Activated naive CD4-positive, alpha-beta T cell treated with anti-CD3 and anti-CD28 coated beads for 36 hours (primary cell): ENCODE measurements at places on chromosomes 4 and X. TPM values are rescaled to one million over a fixed set of nuclear protein-coding genes. Genes with fewer than 3 reads are reported as not detected.
A peak's percentile ranks its signal among the peaks of the same experiment; 100 is the strongest.

DNA sequence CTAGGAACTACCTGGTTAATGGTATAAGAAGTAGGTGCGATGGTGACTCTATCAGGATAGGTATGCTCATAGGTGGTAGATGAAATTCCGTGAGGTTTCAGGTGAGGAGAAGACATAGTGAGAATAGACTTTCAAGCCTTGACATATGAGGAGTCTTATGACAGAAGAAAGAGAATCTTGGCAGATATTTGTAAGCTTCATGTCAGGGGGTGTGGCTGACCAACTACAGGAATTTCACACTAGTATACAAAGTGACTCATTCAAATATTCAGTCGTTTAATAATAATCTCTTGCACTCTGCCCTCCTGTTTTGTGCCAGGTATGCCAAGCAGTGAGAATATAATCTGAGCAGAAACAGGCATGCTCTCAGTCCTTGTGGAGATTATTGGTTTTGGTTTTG, 22.8 kb downstream of the PACRGL start:
- DNase-seq: no peak
- H3K4me3 ChIP-seq: no peak overlapping the region
- no peaks in the 10 kb centered on the region for H3K27me3 ChIP-seq
- no peaks in the 10 kb centered on the region for H3K4me1 ChIP-seq
- H3K36me3 ChIP-seq: peaks cover 77% of the 10 kb centered on the region
- no peak overlapping the region for H3K27ac ChIP-seq

DNA sequence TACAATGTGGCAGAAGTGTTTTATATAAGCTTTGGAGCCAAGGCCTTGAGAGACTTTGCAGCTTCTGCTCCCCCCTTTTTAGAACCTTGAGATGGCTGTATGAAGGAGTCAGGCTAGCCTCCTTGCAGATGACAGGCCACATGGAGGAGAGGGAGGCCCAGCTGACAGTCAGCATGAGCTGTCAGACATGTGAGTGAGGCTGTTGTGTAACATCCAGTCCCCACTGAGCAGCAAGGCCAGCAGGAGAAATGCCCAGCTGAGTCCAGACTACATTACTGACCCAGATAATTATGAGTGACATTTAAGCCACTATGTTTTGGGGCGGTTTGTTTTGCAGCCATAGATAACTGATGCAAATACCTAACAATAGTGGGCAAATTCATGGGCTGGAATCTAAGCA, 515.3 kb upstream of the ARX start:
- no peaks in the 10 kb centered on the region for H3K4me1 ChIP-seq
- DNase-seq: no peak
- H3K27ac ChIP-seq: no peak overlapping the region
- no peaks in the 10 kb centered on the region for H3K27me3 ChIP-seq
- no peak overlapping the region for H3K4me3 ChIP-seq
- H3K36me3 ChIP-seq: no peaks in the 10 kb centered on the region

DNA sequence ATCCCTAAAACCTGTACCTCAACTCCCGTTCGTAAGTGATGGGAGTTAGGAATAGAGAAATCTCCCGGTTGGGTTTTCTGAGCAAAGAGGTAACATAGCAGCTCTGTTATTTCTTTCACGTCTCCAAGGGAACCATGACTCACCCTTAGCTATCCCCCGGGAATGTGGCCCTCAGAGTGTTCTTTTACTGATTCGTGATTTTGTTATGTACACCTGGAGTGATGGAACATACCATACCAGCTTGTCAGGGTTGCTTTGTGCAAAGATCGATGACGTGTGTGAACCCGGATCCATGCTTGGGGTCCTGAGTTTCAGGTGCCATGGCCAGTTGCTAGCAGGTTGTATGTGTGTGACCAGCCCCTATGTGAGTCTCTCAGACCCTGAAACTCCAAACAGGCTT, 52.6 kb downstream of the HPRT1 start:
- H3K4me1 ChIP-seq: no peaks in the 10 kb centered on the region
- H3K27ac ChIP-seq: no peak overlapping the region
- no peaks in the 10 kb centered on the region for H3K27me3 ChIP-seq
- DNase-seq: no peak
- H3K4me3 ChIP-seq: no peak overlapping the region
- H3K36me3 ChIP-seq: peaks cover 11% of the 10 kb centered on the region

DNA sequence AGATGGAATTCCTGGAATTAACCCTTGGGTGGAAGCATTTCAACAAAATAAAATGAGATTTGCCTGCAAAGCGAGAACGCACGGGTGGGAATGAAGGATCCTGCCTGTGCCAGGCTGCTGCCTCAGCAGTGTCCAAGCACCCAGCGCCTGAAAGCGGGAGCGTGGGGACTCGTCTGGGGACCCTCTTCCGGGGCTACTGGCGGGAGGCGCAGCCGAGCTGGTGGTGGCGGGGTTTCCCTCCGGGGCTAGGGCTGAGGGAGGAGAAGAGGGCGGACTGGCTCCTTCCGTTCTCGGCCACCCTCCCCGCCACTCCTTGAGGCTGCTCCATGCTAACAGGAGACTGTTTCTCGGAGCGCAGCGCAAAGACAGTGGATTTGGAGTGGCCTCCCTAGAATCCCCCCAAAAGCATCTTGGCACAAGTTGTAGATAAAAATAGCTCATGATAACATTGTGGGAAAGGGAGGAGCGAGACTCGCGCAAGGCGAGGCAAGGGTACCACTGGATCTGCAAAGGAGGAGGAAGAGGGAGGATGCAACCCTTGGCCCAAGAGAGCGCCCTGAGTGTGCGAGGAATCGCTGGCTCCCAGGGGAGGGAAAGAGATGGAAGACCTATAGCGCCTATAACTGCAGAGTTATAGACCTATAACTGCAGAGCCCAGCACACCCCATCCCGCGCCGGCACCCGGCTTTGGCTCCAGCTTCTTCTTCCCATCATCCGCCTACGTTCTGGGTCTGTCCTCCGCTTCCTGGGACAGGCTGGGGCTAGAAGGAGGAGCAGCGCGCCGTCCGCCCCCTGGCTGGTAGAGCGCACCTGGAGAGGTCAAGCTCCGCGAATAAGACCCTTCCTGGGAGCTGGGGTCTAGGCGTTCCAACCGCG, 1.3 kb downstream of the HS3ST1 start:
- peak overlapping the region; percentile 63 for H3K4me3 ChIP-seq
- no peak for DNase-seq
- no peak overlapping the region for H3K27ac ChIP-seq

DNA sequence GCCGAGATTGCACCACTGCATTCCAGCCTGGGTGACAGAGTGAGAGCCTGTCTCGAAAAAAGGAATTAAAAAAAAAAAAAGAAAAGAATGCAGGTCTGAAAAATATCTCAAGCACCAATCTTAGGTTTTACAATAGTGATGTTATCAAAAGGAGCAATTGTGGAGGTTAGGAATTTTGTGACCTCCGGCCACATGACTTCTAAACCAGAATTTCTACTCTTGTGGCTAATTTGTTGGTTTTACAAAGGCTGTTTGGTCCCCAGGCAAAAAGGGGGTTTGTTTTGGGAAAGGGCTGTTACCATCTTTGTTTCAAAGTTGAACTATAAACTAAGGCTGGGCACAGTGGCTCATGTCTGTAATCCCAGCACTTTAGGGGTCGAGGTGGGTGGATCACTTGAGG, 15.4 kb upstream of the ZNF41 start:
- H3K4me3 ChIP-seq: no peak overlapping the region
- H3K4me1 ChIP-seq: no peaks in the 10 kb centered on the region

DNA sequence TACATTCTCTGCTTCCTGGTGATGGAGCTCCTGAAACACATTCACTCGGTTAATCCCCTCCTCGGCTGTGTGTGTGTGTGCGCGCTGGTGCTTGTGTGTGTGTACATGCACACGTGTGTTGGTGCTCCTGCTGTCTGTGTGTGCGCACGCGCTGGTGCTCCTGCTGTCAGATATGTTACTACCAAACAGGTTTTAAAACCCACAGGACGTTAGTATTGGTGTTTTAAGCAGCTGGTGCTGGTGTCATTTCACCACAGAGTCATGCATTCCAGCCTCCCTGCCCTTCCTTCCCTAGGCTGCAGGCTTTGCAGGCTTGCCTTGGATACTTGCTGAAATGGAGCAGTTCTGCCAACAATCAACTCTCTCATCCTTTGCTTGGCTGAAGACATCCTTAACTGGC, 48.1 kb upstream of the CPLX1 start:
- peaks cover 41% of the 10 kb centered on the region for H3K36me3 ChIP-seq
- no peak for DNase-seq
- peaks cover 12% of the 10 kb centered on the region for H3K4me1 ChIP-seq

DNA sequence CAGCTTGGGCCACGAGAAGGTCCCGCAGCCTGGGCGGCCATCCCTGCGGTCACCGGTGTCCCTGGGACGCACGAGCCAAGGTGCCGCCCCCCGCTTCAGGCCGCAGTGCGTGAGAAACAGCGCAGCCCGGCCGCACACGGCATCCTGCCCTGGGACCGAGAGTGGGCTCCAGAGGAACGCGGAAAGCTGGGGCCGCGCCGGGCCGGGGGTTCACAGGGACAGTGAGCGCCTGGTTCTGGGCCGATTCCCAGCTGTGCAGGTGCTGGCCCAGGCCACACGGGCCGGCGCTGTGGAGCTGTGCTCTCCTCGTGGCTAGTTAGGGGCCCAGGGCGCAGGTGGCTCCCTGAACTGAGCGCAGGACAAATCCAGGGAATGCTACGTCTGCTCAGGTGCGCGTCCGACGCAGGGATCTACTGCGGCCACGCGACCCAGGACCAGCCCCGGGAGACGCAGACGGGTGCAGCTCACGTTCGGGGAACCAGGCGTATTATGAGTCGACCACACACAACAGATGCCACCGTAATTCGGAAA, 25.8 kb upstream of the GTPBP6 start:
- H3K4me3 ChIP-seq: no peak overlapping the region
- H3K27ac ChIP-seq: no peak overlapping the region
- peaks cover 9% of the 10 kb centered on the region for H3K36me3 ChIP-seq
- no peaks in the 10 kb centered on the region for H3K27me3 ChIP-seq
- no peak for DNase-seq

DNA sequence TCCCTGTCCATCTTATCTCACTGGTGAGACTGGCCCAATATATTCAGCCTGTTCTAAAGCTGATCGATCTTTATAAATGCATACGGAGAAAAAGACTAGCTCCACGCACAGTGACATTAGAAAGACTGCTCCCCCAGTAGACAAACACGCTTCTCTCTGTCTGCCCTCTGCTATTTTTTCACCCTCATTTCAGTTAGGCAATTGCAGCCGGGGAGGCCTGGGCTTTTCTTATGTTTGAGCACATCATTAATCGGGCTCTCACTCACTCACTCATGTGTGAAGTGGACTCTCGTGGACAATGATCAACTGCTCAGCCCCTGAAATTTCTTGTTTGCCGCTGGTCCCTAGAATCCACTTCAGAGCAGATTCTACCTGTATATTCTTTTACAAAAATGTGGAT, 824.7 kb upstream of the TENM3 start:
- no peaks in the 10 kb centered on the region for H3K4me1 ChIP-seq
- H3K4me3 ChIP-seq: no peak overlapping the region
- no peak for DNase-seq
- no peaks in the 10 kb centered on the region for H3K27me3 ChIP-seq
- peaks cover 2% of the 10 kb centered on the region for H3K36me3 ChIP-seq

- H3K27me3 ChIP-seq: no peaks in the 10 kb centered on the region
- DNase-seq: peak; percentile 25
- peaks cover 40% of the 10 kb centered on the region for H3K36me3 ChIP-seq
- H3K4me3 ChIP-seq: no peak overlapping the region
These were observed 27.8 kb downstream of the RASL11B start for GRCh38 chr4:52889778-52890520.

GRCh38 chr4:167233685-167234315, 494 bp downstream of the SPOCK3 start:
- peaks cover 5% of the 10 kb centered on the region for H3K4me1 ChIP-seq
- H3K27me3 ChIP-seq: peaks cover 26% of the 10 kb centered on the region
- no peak for DNase-seq

DNA sequence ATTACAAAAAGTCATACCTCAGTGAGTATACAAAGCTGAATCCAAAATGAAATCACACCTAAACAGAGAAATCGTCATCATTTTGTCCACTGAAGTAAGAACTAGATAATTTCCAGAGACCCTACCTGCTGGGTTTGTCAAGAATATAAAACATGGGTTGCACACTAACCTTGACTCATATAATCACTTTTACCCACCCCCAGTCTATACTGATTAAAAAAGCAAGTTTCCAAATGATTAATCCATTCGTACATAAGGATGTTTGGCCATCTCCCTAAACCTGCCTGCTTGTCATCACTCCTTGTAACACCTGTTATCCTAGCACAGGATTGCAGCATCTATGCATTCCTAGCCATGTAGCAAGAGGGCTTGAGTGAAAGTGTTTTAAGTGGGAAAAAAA, 4.7 kb downstream of the RAP2C start:
- peaks cover 46% of the 10 kb centered on the region for H3K4me1 ChIP-seq
- H3K27me3 ChIP-seq: no peaks in the 10 kb centered on the region
- H3K4me3 ChIP-seq: peak overlapping the region; percentile 27
- peak overlapping the region; percentile 65 for H3K27ac ChIP-seq
- peaks cover 10% of the 10 kb centered on the region for H3K36me3 ChIP-seq

- H3K4me1 ChIP-seq: peaks cover 3% of the 10 kb centered on the region
- no peaks in the 10 kb centered on the region for H3K36me3 ChIP-seq
- no peak overlapping the region for H3K27ac ChIP-seq
- peak; percentile 2 for DNase-seq
These were observed 18.9 kb downstream of the TMEM175 start for GRCh38 chr4:951186-951585.

GRCh38 chr4:89056953-89057398, at the start of gene FAM13A:
Gene FAM13A (minus strand): TSS chr4:89057185. CDS start chr4:89056964, 221 bp downstream.
- no peak for DNase-seq
- no peaks in the 10 kb centered on the region for H3K36me3 ChIP-seq
- H3K4me1 ChIP-seq: peaks cover 32% of the 10 kb centered on the region
- no peak within 1 kb of the TSS for H3K27ac ChIP-seq

DNA sequence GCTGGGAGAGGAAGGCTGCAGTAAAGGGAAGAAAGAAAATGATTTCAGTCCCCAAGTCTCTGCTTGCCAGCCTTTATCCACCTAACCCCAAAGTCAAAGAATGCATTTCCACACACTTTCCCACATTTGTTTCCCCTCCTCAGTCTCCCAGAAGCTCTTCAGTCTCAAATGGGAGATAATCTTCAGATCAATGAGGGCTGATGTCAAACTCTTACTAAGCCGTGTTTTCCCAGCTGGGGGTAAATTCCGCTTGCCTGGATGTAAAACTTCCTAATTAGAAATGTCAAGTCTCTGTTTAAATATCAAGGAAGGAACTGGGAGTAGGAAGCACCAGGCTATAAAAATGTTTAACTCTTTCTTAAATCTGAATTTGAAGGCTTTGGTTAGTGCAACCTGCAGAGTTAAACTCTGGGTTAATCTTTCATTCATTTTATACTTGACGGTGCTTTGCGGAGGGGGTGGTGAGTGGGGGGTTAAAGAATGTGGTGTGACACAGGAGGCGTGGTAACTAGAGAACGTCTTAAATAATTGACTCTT, 601.4 kb upstream of the ACTRT1 start:
- no peaks in the 10 kb centered on the region for H3K27me3 ChIP-seq
- H3K27ac ChIP-seq: no peak overlapping the region
- H3K36me3 ChIP-seq: no peaks in the 10 kb centered on the region
- H3K4me1 ChIP-seq: no peaks in the 10 kb centered on the region
- H3K4me3 ChIP-seq: no peak overlapping the region

The GAGE13 gene
- not detected for total RNA-seq

The LEF1 gene
- total RNA-seq: 367 TPM

The PNMA3 gene
- 0.69 TPM for total RNA-seq

The ARHGAP36 gene
- not detected for total RNA-seq

The TMEM129 gene
- 19.0 TPM for total RNA-seq

The NDNF gene
- total RNA-seq: not detected

The MAPK10 gene
- total RNA-seq: not detected

The GPM6B gene
- not detected for total RNA-seq

The SLC39A8 gene
- total RNA-seq: 28.8 TPM
